PC-9 (cell line): ENCODE measurements at places on chromosomes 11 and 22.

DNA sequence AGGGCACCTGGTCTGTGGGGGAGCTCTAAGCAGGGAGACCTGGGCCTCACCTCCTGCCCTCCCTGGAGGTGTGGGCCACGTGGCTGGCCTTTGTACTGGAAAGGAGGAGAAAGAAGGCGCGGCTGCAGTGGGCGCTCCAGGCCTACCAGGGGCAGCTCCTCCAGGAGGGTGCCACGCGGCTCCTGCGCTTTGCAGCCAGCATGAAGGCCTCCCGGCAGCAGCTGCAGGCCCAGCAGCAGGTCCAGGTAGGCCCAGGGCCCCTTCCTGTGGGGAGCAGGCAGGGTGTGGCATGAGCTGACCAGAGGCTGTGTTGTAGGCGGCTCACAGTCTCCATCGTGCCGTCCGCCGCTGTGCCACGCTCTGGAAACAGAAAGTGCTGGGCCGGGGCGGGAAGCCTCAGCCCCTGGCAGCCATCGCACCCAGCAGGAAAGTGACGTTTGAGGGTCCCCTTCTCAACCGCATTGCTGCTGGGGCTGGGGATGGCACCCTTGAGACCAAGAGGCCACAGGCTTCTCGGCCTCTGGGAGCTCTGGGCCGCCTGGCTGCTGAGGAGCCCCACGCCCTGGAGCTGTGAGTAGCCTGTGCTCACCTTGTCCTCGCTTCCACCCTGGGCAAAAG, 48.6 kb downstream of the PISD start:
- peak; percentile 23 for DNase-seq

GRCh38 chr11:18243783-18244362, 4.6 kb downstream of the SAA2 start:
- peak; percentile 57 for DNase-seq

GRCh38 chr22:37053310-37054055, 1.9 kb downstream of the KCTD17 start:
- no peak for DNase-seq

GRCh38 chr11:27720277-27720830, 20.1 kb upstream of the BDNF start:
- peak; percentile 28 for DNase-seq

DNA sequence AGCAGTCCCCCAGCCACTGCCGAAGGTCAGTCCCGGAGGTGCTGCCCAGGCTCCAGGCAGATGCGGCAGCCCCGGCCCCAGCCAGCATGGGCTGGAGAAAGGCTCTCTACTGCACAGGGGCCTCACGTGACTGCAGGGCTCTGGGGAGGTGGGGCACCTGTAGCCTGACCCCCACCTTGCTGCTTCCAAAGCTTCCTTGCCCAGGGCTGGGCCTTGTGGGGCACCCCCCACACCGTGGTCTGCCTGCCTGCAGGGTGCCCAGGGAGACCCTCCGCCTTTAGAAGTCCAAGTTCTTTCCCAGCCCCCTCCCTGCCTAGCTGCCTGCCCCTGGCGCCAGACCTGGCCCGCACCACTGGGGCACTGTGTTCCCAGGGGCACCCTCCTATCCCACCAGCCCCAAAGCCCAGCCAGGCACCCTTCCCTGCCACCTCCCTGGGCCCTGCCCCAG, 28.4 kb upstream of the TXNRD2 start:
- no peak for DNase-seq
